Activated CD8-positive, alpha-beta T cell treated with anti-CD3 and anti-CD28 coated beads for 36 hours (primary cell): ENCODE measurements at places on chromosomes 5 and 9.

- no peak for DNase-seq
Observed at GRCh38 chr9:23747088-23748075, 78.7 kb downstream of the ELAVL2 start.

GRCh38 chr9:107213561-107214028 lies 69.5 kb upstream of the RAD23B start:
- peak; percentile 64 for DNase-seq

DNA sequence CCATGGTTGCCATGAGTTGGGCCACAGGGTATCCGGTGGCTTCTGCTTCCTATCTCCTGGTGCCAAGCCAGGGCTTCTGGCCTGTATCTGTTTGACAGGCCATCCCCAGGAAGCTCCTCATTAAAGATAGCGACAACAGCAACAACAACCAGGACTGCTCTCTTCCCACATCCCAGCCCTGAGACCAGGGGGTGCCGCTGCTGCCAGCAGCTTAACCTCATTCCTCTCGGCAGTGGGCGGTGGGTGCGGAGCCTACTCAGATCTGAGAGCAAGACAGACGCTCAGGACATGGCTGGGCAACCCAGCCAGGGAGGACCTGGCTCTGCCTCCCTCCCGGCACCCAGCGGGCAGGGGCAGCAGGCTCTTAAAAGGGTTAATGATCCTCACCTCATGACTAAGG lies 98.3 kb downstream of the PSD2 start:
- DNase-seq: no peak

DNA sequence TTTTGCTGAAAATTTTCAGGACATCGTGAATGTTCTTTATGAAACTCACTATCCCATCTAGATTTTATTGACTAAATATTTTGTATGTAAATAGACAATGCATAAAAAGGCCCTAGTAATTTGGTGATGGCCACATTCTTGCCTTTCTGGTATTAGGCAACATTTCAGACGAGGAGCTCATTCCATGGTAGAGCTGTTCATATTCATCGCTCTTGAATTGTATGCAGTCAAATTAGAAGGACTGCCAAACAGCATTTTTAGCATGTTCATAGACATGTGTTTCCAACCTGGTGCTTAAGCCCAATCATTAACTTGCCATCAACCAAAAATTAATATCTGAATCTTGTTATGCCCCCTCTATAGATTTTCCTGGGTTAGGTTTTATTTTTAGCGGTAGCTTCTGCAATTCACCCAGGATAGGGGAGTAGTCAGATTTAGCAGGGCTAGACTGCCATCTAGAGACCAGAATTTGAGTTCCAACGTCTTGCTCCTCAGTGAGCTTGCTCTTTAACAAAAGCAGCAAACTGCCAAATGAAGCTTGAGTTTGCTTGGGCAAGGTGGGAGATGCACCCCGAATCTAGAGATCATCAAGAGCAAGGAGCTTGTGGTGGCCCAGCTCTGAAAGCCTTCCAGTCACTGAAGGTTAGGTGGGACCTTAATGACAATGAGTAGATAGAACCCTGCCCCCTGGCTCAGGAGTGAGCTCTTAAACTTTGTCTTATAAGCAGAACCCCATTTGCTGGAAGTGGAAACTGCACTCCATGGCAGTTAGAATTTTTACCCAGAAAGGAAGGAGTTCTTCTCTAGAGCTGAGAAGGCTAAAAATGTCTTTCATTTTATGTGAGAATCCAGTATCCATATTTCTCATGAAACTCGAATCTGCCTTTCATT lies 456.2 kb downstream of the RASEF start:
- DNase-seq: peak; percentile 16

GRCh38 chr9:110655754-110656641 lies 12.6 kb upstream of the MUSK start:
- no peak for DNase-seq

- no peak for DNase-seq
Observed at GRCh38 chr5:107415762-107416161, 255.0 kb downstream of the EFNA5 start.

GRCh38 chr5:143284002-143284401 lies 119.5 kb downstream of the NR3C1 start:
- DNase-seq: no peak

GRCh38 chr5:151696470-151697061 lies 9.9 kb upstream of the SPARC start:
- no peak for DNase-seq
